ENCODE measurements at places on chromosomes 2 and 18.

GRCh38 chr2:130183512-130184373 lies 1.7 kb downstream of the MZT2B start:
- no peak for DNase-seq

- DNase-seq: no peak
These were observed 267.3 kb downstream of the TCF4 start for GRCh38 chr18:55320424-55321264.

- DNase-seq: no peak
These were observed 15.5 kb upstream of the DAPL1 start for GRCh38 chr2:158779621-158780020.

GRCh38 chr2:24011250-24012104 lies 1.6 kb downstream of the MFSD2B start:
- DNase-seq: no peak

GRCh38 chr2:236632295-236633218 lies 62.9 kb downstream of the ACKR3 start:
- no peak for DNase-seq

DNA sequence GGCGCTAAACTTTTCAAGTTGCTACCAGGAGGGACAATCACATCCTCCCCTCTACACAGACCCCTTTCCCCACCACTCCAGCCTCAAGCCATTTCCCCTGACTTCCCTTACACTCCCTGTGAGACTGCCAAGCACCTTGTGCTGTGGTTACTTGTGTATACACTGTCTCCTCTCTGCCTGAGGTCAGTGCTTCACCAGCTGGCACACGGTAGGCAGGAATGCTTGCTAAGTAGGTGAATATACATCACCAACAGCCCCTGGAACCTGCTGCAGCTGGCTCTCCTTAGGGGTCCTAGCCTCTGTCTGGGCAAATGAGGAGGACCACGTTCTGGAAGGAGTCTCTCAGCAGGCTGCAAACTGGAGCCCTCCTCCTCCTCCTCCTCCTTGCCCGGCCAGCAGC lies 38.3 kb upstream of the ACAA2 start:
- no peak for DNase-seq

DNA sequence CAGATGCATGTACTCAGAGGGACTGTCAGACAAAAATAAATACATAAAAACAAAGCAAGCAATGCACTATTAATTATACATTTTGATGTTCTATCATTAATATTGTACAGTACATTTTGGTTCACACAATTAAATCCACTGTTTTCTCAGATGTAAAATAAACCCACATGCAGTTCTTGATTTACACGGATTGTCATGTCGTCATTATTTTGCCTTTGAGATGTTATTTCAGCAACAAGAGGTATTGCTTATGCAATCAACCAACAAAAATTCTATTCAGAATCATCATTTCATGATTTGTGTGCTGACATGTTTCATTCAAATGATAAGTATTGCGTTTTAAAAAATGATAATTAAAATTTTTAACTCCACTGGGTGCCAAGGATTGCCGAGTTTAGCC lies 79.2 kb downstream of the TSHZ1 start:
- no peak for DNase-seq

GRCh38 chr2:199811346-199811745 lies 39.6 kb downstream of the FTCDNL1 start:
- no peak for DNase-seq
